ENCODE measurements at places on chromosomes 1 and 21.
A peak's percentile ranks its signal among the peaks of the same experiment; 100 is the strongest.

DNA sequence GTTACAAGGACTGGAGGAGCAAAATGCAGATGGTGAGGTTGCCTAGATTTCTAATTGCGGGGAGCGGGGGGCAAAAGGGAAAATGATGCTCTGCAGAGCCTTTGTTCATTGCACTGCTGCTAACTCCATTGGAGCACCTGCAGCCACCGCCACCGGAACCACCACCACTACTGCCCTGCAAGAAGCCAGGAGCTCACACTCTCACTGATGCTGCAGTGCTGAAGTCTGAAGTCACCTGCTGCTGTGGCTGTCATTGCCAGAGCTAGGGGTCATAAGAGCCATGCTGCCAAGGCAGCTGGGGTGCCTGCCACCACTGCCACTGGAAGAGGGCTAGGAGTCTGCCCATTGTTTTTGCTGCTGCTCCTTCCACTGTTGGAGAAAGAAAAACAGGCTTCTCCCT lies 7.3 kb upstream of the HPCAL4 start:
- no peak for DNase-seq

- no peak for DNase-seq
These were observed 32.9 kb downstream of the HENMT1 start for GRCh38 chr1:108627951-108628350.

GRCh38 chr1:18606443-18607288 lies 24.0 kb upstream of the PAX7 start:
- DNase-seq = no peak

GRCh38 chr1:12129624-12130023 lies 37.2 kb upstream of the TNFRSF1B start:
- DNase-seq = no peak

GRCh38 chr21:15731243-15731613 lies 1.4 kb downstream of the USP25 start:
- DNase-seq = no peak

GRCh38 chr1:18182398-18183160 lies 75.0 kb downstream of the IGSF21 start:
- DNase-seq = peak; percentile 61

GRCh38 chr1:23178950-23179349 lies 10.3 kb upstream of the LUZP1 start:
- no peak for DNase-seq

GRCh38 chr21:35850029-35850428 lies 210.3 kb downstream of the SETD4 start:
- no peak for DNase-seq

- no peak for DNase-seq
These were observed 98.6 kb upstream of the PPP2R5A start for GRCh38 chr1:212186427-212187207.

DNA sequence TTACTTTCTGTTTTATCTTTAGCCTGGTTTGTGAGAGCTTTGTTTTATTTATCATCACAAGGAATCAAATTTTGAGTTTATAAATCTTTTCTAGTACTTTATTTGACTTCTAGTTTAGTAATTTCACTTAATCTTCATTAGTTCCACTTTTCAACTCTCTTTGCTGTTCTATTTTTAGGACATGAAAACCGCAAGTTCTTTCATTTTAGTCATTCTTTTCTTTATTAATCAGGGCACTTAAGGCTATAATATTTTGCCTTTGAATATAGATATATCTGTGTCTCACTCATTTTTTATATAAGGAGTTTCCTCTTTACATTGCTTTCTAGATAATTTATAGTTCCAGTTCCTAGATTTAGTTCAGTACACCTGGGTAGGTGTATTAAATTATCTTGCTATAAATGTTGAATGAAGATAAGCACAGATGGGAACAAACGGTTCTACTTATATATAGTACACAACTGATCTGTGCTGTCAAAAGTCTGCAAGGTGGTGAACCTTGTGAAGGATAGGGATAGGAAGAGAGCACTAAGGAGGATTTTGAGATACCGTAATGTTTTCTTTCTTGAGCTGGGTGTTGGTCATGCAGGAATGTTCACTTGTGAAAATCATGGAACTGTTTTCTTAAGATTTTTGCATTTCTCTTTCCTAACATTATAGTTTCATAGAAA lies 402.3 kb downstream of the RYR2 start:
- DNase-seq = no peak

DNA sequence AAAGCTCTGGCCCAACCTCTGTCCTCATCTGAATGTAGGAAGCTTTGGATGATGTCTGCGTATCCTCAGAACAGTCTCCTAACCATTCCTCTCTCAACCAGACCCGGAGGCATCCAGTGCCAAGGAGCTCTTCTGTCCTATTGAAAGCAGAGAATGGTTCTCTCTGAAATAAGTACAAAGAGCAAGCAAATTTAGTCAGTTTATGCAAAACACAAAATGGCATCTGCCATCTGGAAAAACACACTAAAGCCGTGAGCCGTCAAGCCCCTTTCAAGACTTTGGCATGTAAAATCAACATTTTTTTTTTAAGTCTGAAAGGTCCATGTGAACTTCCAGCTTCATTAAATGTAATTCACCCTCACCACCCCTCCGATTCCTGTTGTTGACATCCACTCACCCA lies 21.7 kb upstream of the PROX1 start:
- DNase-seq = no peak

GRCh38 chr1:68043443-68044090 lies 6.9 kb downstream of the DIRAS3 start:
- DNase-seq = no peak

GRCh38 chr21:14991957-14992356 lies 72.8 kb downstream of the NRIP1 start:
- no peak for DNase-seq

DNA sequence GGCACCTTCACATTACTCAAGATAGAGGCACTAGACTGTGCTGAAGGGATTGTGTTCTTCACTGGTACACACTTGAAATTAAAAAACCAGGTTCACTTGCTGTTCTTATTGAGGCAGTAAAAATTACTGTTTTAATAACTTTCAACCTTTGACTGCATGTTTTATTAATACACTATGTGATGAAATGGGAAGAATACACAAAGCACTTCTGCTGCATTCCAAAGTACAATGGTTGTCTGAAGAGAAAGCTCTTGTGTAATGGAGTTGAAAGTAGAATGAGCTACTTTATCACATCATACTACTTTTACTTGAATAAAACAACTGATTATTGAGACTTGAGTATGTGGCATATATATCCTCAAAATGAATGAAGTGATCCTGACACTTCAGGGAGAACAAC lies 49.7 kb downstream of the LRRC8C start:
- DNase-seq = no peak

DNA sequence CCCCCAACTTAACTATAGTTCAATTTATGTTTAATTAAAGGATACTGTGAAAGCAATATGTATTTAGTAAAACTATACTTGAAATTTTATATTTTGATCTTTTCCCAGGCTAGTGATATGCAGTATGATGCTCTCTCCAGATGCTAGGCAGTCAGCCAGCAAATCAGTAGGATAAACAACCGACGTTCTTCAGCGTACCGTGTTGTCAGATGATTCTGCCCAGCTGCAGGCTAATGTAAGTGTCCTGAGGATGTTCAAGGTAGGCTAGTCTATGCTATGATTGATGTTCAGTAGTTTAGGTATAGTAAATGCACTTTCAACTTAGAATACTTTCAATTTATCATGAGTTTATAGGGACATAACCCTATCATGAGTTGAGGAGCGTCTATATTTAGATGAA lies 762.6 kb downstream of the MRPL39 start:
- DNase-seq = peak; percentile 22

- DNase-seq = no peak
These were observed 43.7 kb upstream of the LRRC7 start for GRCh38 chr1:69524015-69524414.

DNA sequence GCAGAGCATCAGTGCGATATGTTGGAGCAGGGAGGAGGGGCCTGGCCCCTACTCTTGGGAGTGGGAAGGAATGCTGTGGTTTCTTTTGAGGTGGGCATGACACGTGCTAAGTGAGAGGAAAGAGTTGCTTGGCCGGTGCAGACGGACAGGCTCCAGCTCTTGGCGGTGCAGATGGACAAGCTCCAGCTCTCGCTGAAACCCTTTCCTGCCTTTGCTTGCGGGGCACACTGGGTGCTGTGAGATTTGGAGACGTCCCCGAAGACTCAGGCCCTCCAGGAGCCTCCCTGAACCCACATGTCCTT lies 15.9 kb downstream of the PDXK start:
- no peak for DNase-seq

- no peak for DNase-seq
These were observed 1103.3 kb upstream of the B3GALT2 start for GRCh38 chr1:194289569-194290266.

- DNase-seq = no peak
These were observed 160.0 kb downstream of the PLXNA2 start for GRCh38 chr1:208084220-208084619.

- DNase-seq = peak; percentile 26
These were observed 9.2 kb downstream of the RPS6KA1 start for GRCh38 chr1:26538480-26539412.

DNA sequence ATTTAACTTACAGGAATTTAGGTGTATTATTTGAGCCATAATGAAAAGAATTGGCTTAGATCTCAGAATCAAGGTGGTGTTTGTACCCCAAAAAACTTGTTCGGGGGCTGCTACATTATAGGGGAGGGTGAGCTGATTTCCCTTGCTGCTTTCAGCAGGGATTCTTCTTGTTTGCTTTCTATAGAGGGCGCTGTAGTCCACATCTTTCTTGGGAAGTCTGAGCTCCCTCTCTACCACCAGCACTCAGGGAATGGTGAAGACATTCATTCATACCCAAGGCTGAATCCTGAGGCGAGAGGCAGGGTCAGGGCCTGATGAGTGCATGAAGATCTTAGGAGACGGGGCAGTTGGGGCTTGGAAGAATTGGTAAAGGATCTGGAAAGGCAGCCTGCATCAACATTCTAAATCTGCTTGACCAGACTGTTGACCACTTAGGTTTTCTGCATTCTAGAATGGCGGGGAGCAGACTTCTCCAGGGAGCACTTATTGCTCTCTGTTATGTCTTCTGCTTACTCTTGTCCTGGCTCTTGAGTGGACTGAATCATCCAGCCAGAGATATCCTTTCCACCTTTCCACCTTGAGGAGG lies 18.9 kb downstream of the SPATA46 start:
- peak; percentile 30 for DNase-seq

GRCh38 chr1:78092643-78093042 lies 46.9 kb downstream of the GIPC2 start:
- DNase-seq = no peak

GRCh38 chr1:45586769-45587168 lies 2.9 kb downstream of the NASP start:
- DNase-seq = no peak

DNA sequence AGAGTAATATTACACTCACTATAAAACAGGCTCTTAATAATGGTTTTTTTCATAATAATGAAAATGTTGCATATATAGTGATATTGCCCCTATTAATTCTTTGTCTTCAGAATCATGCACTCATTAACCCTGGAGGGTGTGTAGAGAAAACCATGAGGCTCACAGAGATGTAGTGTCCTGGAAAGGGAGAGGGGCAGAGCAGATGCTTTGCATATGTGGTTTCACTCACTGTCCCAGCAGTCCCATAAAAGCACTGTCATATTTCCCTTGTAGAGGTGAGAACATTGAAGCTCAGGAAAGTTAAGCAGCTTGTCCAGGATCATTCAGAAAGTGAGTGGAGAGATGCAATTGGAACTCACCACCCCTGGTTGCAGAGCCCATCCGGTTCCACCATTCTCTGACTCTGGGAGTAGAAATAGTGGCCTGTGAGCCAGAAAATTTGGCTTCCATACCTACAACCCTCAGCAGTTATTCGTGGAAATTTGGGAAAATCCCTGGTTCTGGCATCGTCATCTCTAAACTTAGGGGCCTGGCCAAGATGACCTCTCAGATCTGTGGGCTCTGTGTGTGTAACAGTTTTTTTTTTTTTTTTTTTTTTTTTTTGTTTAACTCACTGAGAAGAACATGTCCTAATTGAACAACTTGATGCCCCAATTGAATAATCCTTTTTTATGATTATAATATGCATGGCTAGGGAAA lies 86.4 kb downstream of the RGL1 start:
- no peak for DNase-seq

DNA sequence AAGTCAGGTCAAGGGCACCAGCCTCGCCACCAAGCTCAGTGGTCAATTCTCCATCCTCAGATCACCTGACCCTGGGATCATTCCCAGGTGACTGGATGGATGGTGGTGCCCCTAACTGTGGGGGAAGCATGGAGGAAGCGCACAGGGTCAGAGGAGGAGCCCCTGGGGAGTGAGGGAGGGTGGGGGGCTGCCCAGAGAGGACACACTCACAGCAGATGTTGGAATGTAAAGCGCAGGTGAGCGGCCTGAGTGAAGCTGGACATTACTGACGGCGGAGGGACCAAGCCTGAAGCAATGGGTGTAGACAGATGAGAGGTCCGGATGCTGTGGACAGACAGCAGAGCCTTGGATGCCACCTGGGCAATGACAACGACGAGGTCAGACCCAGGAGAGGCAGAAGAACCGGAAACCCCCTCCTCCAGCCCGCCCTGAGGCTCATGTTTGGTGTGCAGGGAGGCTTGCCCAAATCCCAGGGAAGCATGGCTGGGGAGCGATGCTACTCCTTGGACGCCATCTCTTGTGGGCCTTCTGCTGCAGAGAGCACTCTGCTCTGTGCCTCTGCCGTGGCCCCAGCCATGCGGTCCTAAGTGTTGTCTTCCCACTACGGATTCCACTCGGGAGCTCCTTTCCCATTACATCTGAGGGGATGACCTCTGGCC lies 5.7 kb upstream of the CPLANE2 start:
- DNase-seq = no peak

DNA sequence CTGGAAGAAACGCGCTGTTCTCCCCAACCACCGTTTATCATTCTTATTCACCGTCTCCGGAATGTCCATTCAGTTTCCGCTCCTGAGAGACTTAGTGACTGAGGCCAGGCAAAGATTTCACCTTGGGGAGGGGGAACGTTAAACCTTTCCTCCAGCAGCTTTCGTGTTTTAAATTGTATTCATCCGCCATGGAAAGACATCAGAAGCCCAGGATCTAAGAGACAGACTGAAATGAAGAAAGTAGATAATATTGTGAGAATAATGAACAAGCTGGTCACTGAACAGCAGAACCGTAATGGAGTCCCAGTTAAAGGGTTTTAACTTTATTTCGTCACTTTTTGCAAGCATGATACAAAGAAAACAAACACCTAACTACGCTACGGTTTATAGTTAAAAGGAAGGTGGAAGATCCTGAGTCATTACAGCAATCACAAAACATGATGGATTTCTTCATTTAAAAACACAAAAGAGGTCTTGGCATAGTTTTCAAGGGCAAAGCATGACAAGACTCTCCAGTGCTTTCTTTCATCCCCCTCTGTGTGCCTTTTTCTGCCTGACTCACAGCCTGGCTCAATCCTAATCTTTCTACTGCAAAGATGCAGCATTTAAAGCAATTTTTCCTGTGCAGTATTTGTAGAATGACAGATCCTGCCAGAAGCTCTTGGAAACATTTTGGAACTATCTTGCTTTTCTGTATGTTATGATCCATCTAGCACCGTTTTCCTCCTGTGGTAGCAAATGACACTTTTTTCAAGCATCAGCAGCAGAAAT lies 722 bp upstream of the SLC19A2 start:
- no peak for DNase-seq

GRCh38 chr1:21668232-21668950 lies 766 bp downstream of the RAP1GAP start:
- no peak for DNase-seq

GRCh38 chr1:153790313-153790965 lies 15.2 kb downstream of the SLC27A3 start:
- DNase-seq = no peak
